ENCODE measurements at places on chromosomes 16 and 17.

GRCh38 chr16:87094556-87094865, 222.7 kb downstream of the C16orf95 start:
- no peak for DNase-seq

DNA sequence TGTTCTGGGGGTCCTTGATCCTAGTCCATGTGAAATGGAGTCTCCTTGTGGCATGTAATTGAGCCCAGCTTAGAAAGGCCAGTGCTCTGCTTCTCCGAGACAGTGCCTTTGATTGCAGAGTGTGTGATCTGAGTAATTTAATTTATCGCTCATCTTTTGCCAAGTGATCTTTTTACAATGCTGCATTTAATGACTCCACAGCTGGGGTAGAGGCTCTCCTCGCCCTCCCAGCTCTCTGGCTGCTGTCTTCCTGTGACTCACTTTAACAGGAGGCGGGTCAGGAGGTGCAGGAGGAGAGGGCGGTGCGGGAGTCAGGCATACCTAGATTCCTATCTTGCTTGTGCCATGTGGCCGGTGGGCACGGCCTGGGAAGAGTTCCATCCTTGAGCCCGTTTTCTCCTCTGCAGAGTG, 113.4 kb upstream of the FOXF1 start:
- no peak for DNase-seq

GRCh38 chr16:70601576-70602575, 44.5 kb upstream of the IL34 start:
- no peak for DNase-seq

GRCh38 chr17:82302991-82303943, 14.1 kb downstream of the CD7 start:
- peak; percentile 55 for DNase-seq

DNA sequence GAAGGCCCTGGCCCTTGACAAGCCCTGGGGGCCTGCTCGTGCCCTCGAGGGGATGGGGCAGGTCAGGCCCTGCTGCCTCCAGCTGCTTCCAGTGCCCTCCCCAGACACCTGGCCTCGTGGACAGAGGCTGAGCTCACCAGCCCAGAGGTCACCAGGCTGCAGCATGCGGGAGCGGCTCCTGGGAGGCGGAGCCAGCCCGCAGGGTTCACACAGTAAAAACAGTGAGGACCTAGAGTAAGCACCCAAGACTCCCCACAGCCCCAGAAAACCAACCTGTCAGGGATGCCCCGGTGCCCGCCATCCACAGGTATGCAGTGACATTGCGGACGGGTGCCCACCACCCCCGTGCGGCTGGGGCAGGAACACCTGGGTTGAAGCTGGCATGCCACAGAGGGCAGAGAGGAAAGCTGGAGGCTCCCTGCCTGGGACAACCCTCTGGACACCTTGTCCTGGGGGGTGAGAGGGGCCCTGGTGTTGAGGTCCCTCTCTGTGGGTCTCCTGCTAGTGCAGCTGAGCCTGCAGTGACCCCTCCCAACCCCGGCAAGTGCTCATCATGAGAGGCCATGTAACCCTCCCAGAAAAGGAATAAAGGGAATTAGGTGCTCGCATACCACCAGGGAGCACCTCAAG, 62.1 kb downstream of the LMF1 start:
- DNase-seq, result no peak

DNA sequence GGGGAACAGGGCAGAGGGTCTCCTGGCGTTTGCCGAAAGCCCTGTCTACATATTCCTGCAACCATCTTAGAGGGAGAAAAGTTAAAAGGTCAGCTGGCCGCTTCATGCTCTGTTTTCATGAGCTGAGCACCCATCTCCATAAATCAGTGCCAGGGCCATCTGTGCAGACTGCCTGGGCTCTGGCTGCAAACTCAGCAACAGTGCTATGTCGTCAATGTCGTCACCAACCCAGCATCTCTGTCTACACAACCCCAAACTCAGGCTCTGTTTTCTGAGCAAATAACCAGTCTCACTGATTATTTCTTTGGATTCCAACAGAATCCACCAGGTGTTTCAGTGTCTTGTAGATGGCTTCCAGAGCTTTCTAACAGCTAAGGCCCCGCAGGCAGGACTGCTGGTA, 65.0 kb downstream of the HS3ST2 start:
- DNase-seq, result no peak

- DNase-seq, result no peak
Observed at GRCh38 chr17:35265566-35266141, 22.8 kb downstream of the SLFN5 start.

DNA sequence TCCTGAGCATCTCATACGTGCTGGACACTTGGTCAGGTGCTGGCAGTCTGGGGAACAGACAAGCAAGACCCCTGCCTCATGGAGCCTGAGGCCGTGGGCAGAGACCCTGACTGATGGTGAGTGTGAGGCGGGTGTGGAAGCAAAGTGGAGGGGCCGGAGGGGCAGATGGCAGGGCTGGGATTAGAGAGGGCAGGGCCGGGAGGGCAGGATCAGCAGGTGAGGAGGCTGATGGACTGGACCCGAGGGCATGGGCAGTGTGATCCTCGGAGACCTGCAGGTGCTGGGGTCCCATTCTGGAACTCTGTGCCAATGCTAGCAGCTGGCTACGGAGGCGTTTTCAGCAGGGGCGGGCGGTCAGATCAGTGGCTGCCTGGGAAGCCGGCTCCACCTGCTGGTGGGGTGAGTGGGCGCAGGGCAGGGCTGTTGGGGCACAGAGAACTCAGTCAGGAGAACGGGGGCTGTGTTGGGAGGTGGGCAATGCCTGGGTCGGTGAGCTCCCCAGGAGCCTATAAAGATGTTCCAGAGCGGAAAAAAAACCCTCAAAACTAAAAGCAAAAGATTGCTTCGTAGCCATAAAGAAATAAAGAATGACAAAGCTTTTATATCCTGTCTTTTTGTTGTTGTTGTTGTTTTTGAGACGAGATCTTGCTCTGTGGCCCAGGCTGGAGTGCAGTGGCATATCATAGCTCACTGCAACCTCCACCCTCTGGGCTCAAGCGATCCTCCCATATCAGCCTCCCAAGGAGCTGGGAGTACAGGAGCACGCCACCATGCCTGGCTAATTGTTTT, 8.9 kb upstream of the C16orf74 start:
- DNase-seq, result peak; percentile 23

- DNase-seq, result no peak
Observed at GRCh38 chr17:12257176-12257575, 236.5 kb downstream of the MAP2K4 start.

DNA sequence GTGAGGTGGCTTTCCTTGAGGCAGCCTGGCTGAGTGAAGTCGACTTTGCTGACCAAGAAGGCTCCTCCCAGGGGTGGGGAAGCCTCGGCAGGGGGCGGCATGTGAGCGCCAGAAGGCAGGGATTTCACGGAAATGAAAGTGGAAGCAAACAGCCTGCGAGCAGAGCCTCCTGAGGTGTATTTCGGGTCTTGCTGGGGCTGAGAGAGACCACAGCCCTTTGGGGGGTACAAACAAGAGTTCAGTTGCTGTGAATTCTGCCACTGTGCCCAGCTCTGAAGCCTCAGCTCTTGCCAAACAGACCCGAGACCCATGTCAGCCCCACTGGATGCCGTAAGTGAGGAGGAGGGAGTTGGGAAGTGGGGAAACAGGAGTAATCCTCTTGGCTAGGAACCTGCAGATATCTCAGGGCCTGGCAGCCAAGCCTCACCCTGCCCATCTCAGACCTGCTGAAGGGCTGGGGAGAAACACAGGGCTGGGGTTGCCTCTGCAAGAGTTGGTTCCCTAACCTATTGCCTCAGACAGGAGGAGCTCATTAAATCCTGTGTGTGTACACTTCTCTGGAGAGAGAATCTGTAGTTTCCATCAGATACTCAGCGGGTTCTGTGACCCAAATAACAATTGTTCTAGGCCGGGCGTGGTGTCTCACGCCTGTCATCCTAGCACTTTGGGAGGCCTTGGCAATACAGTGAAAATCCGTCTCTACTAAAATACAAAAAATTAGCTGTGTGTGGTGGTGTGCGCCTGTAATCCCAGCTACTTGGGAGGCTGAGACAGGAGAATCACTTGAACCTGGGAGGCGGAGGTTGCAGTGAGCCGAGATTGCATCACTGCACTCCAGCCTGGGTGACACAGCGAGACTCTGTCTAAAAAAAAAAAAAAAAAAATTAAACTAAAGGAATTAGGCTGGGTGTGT, at the start of gene IFI35:
IFI35 (plus strand) TSS at position 146 of the 913 bp plus-strand sequence; CDS start at position 310, 164 bp downstream.
- peak; percentile 89 for DNase-seq
